ENCODE measurements at places on chromosomes 3 and 15. TPM values are rescaled to one million over a fixed set of nuclear protein-coding genes. Genes with fewer than 3 reads are reported as not detected.

Gene C3orf22
- total RNA-seq = not detected

Gene PRSS50
- total RNA-seq = not detected

Gene CELSR3
- total RNA-seq = 0.17 TPM

Gene TERC
- total RNA-seq = 446 TPM

Gene PRTG
- 7.5 TPM for total RNA-seq

Gene MYO5C
- 44.2 TPM for total RNA-seq

Gene ITIH1
- total RNA-seq = not detected

Gene BLM
- 8.7 TPM for total RNA-seq

Gene GOLGA6B
- not detected for total RNA-seq

Gene FETUB
- not detected for total RNA-seq

Gene SCAANT1
- not detected for total RNA-seq

Gene CFAP91
- 0.14 TPM for total RNA-seq

Gene PIGZ
- total RNA-seq = 3.9 TPM

Gene ECE2
- not detected for total RNA-seq

DNA sequence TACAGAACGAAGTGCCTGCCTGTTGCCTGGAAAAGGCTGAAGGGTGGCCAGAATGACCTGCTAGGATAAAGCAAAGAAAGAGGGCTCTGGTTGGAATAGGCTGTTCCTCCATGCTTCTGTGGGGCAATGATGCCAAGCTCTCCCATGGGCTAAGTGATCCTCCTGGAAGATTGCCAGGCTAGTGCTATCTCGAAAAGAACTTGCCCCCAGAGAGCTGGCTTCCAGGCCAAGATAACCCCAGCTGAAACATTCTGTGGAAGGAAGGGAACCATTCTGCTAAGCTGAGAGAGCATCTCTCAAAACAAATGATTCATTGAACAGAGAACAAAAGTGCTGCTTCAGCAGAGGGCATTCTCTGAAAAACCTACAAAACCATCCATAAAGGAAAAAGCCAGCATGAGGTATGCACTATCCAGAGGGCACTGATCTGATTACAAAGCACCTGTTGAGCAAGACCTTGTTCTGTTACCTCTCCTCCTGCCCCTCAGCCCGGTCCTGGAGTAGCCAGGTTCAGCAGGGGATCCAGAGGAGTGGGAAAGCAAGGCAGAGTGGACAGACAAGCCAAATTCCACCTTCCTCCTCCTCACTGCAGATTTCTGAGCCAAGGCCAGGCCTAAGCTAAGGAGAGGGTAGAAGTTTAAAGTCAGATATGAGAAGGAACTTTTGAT, 31.9 kb upstream of the SPRED1 start:
- DNase-seq = no peak

DNA sequence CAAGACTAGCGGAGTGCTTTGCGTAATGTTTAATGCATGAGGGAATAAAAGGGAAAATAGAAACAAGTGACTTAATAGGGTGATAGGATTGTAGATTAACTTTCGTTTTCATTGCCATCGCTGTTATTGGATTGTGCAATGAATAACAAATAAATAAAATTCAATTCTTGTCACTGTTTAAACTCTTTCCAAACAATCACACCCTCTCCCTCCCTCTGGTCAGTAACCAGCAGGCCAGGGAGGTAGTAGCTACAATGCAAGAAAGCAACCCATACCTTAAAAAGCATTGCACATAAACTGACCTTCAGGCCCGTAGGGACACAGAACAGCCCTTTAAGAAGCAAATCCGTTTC, 705 bp upstream of the TFRC start:
- no peak for DNase-seq

- no peak for DNase-seq
These were observed 33.2 kb downstream of the MKRN2 start for GRCh38 chr3:12590096-12590495.

- DNase-seq = no peak
These were observed 74.9 kb downstream of the RAD18 start for GRCh38 chr3:8888301-8888915.

DNA sequence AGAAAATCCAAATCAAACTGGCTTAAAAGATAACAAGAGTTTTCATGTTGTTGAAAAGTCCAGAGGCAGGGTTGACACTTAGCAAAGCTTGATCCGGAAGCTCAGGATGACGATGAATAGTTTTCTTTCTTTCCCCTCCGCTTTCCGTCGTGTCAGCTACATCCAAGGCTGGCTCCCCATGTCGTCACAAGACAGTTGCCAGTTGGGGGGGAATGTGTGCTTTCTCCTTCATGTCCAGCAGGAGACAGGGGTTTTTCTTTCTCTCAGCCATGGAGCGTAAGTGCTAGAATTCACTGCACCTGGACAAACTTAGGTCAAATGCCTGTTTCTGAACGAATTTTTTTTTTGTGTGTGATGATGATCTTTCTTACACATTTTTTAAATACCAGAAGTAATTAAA, 273.8 kb upstream of the RGMA start:
- DNase-seq = no peak

- DNase-seq = no peak
These were observed 75.1 kb upstream of the OSTN start for GRCh38 chr3:191123946-191124345.

DNA sequence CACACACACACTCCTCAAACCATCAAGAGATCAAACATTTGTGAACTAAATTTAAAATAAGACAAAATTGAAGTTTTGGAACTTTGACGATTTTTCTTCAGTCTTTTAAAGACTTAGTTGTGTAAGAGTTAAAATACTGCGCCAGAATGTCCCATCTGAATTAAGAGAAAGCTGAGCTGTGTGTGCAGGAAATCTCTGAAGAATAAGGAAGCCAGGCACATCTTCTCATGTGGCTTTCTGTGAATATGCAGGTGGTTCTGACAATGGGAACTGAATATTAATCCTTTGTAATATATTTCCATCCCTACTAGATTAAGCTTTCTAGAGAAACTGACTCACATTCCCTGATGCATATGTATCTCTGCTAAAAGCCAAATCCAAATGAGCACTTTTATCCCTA, 60.1 kb upstream of the ICE2 start:
- DNase-seq = peak; percentile 23

- peak; percentile 10 for DNase-seq
These were observed 246.6 kb upstream of the KCNMB2 start for GRCh38 chr3:178289544-178290160.

- no peak for DNase-seq
These were observed 263.2 kb downstream of the NLGN1 start for GRCh38 chr3:173660645-173661299.

- DNase-seq = no peak
These were observed 301.7 kb downstream of the OXSM start for GRCh38 chr3:26091626-26092025.

DNA sequence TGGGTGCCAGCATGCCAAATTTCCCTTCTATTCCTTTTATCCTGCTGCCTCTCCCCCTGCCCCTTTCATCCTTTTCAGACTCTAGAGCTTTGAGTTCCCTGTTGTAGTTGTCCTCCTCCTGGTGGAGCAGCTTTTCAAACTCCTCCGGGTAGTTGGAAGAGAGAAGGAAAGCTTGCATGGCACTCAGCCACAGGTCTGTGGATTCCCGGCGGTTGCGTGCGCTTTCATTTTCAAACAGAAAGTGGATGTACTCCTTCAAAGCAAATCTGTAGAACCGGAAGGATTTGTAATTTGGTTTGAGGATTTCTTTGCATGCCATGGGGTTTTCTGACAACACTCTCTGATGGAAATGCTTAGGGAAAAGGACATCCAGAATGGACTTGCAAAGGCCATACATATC, 68.1 kb upstream of the DCLK3 start:
- no peak for DNase-seq

- peak; percentile 95 for DNase-seq
These were observed 59.7 kb downstream of the RAP2B start for GRCh38 chr3:153221748-153222162.

- DNase-seq = no peak
These were observed 713.5 kb downstream of the GRM7 start for GRCh38 chr3:7574435-7574834.

GRCh38 chr15:85583923-85584390, 203.6 kb downstream of the AKAP13 start:
- peak; percentile 62 for DNase-seq

GRCh38 chr3:120025520-120025919, 68.7 kb downstream of the GSK3B start:
- DNase-seq = no peak

- DNase-seq = no peak
These were observed 202.8 kb upstream of the MRPL3 start for GRCh38 chr3:131705558-131706051.

DNA sequence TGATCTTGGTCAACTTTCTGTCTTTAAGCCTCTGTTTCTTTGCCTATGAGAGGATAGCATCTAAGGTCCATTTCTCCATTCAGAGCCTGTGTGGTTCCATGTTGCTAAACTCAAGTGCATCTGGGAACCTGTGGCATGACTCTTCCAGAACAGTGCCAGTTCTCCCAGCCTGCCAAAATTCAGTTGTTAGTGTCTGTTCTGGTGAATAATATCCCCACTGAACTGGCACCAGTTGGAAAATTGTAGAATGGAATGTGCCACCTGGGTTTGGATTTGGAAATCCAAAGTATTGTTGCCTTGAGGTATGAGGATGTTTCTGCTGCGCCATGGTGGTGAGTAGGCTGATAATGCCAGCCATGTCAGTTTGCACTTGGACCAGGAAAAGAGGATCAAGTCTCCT, 31.3 kb downstream of the TIMP4 start:
- no peak for DNase-seq

GRCh38 chr15:25738171-25738965, 124.8 kb downstream of the ATP10A start:
- no peak for DNase-seq

- DNase-seq = no peak
These were observed 110.3 kb upstream of the ICE2 start for GRCh38 chr15:60589253-60589652.

- DNase-seq = no peak
These were observed 21.6 kb downstream of the ANAPC13 start for GRCh38 chr3:134464064-134464688.

Measured in dermis blood vessel endothelial cell (primary cell).